OCI-M1 (cell line): ENCODE measurements at places on chromosomes 7 and 10.

GRCh38 chr10:131689016-131689415 is 211.8 kb upstream of the PPP2R2D start:
- no peak for DNase-seq

DNA sequence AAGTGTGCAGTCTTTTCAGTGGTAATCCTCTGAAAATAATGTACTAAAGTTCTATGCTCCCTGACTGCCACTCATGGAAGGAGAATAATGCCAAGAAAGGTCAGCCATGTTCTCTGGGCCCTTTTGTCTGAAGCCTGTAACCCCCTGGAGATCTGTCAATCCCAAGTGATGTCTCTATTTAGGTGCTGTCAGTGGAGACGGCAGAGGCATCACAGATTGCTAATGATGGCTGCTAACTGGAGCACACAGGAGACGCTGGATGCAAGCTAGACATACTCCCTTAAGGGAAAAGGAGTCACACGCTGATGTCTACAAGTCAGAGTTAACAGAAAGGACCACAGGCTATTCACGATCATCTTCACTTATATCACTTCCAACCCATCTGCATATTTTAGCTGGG is 118.8 kb downstream of the RSU1 start:
- no peak for DNase-seq

- no peak for DNase-seq
Measured at GRCh38 chr10:547591-548081, 141.8 kb downstream of the DIP2C start.

DNA sequence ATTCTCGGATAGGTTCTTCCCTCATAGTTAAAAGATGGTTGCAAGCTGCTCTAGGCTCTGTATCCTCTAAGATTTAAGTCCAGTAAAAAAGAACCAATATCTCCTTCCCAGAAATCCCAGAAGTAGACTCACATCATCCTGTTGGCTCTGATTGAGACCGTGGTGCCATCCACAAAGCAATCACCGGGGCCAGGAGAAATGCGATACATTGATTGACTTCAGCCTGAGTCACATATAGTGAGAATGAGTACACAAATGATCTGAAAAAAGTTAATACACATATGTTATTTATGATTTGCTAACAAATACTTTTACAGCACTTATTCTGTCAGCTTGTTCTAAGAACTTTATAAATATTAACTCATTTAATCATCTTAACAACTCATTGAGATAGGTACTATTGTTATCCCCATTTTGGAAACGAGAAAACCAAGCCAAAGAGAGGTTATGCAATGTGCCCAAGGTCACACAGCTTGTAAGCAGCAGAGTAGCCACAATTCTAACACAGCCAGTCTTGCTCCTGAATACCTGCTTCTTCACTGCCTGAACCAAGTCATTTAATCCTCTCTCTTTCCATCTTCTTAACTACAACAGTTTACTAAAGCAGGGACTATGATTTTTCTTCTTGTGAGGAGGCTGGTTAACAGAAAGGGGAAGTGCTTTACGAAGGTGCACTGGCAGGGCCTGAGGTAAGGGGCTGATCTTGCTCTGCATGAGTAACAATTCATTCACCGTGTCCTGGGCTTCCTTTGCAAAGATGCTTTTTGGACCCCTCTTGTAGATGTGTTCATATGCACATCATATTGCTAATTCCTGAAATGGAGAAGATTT is 177.0 kb downstream of the REEP3 start:
- DNase-seq: peak; percentile 19

- DNase-seq: no peak
Measured at GRCh38 chr10:73950155-73950948, 39.4 kb downstream of the PLAU start.

DNA sequence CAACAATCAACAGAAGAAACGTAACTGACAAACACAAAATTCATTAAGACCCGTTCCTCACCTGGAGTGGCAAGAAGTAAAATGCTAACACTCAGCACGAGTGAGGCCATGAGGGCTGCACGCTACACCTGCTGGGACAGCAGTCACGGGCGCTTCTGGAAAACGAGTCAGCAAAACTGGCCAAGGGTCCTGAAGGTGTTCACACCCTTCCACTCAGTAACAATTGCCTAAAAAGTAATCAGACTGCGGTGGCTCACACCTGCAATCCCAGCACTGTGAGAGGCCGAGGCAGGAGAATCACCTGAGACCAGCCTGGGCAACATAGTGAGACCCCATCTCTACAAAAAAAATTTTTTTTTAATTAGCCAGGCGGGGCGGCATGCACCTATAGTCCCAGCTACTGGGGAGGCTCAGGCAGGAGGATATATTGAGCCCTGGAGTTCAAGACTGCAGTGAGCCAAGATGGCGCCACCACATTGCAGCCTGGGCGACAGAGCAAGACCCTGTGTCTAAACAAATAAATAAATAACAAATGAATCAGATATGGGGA is 199.1 kb downstream of the MAD1L1 start:
- no peak for DNase-seq

DNA sequence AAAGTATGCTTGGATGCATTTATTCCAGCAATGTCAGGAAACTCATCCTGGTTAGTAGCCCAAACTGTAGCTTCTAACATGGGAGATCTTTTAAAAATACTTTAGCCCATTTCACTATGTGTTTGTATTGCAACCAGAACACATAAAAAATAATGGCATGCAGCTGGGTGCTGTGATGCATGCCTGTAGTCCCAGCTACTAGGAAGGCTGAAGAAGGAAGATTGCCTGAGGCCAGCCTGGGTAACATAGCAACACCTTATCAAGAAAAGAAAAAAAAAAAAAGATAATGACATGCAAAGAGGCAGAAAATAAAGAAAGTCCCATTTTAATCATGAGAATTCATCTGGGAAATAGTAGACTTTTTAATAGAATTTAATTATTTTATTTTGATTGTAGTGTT is 517.0 kb upstream of the TEX47 start:
- peak; percentile 7 for DNase-seq

DNA sequence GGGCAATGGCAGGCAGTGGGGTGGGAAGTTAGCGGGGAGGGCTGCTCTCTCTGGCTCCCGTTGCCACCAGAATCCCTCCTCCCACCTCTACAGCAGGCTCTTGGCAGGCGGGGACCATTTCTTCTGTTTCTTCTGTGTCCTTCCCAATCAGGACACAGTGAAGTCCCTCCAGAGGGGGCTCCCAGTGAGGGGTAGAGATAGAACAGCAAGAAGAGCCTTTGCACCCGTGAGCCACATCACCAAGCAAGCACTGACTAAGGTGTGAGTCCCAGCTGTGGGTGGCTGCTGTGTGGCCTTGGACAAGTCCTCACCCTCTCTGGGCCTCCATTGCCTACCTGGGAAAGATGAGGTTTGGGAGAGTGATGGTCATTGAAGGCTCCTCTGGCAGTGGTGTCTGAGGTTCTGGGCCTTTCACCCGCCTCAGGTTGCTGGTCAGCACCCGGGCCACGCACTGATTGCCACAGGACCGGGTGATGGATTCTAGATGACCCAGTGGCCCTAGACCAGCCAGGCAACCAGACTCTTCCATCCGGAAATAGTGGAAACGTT is 26.0 kb upstream of the PCBD1 start:
- no peak for DNase-seq

DNA sequence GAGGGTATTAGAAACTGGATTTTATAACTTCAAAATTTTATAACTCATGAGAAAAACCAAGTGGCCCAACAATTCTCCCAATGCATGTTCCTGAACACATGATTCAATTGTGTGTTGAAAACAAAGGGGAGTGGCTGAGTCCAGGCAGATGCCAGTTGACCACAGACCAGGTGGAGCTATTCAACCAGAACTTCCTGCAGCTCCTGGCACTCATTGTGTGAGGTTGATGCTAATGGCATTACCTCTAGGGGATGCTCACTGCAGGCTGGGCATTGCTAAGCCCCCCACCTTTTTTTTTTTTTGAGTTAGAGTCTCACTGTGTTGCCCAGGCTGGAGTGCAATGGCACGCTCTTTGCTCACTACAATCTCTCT is 20.3 kb downstream of the MYOF start:
- DNase-seq: no peak

GRCh38 chr10:24952707-24953645 is 570 bp upstream of the PRTFDC1 start:
- peak; percentile 29 for DNase-seq

DNA sequence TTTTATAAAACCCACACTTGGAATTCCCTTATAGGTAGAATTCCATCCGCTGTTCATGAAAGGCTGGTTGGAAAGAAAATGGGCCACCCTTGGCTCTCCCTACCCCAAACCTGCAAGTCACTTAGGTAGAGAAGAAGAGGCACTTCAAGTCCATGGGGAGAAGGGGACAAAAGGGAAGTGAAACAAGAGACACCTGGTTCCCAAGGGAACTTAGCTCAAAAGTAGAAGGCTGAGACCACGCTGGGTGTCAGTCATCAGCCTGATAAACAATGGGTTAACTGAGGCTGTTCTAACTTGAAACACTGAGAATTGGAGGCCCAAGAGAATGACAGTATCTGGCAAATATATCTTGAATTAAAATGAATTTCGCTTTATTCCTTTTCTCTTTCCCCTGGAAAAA is 330.8 kb upstream of the NFE2L3 start:
- no peak for DNase-seq

DNA sequence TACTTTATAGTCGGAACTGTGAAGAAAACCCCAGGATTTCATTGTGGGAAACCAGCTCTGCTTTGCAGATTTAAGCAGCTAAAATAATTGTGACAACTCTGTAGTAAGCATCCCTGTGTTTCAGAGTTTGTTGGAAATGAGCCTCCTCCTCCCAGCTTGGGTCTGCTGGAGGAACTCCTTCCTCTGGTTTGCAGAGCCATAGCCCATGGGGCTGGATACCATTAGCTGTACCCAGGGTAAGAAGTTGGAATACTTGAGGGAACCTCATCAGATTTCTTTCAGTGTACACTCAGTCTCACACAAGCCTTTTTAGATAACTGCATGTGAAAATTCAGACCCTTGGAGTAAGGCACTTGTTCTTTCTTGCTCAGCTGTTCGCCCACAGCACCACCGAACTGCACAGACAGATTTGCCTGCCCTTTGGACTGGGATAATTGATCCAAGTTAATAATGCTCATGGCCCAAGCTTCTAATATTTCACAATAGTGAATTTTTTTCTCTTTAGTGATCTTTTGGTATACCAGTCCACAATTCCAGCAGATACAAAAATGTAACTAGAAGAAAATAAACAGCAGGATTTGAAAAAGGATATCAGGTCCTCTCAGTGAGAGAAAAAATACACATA is 467.4 kb upstream of the FZD8 start:
- DNase-seq: no peak

DNA sequence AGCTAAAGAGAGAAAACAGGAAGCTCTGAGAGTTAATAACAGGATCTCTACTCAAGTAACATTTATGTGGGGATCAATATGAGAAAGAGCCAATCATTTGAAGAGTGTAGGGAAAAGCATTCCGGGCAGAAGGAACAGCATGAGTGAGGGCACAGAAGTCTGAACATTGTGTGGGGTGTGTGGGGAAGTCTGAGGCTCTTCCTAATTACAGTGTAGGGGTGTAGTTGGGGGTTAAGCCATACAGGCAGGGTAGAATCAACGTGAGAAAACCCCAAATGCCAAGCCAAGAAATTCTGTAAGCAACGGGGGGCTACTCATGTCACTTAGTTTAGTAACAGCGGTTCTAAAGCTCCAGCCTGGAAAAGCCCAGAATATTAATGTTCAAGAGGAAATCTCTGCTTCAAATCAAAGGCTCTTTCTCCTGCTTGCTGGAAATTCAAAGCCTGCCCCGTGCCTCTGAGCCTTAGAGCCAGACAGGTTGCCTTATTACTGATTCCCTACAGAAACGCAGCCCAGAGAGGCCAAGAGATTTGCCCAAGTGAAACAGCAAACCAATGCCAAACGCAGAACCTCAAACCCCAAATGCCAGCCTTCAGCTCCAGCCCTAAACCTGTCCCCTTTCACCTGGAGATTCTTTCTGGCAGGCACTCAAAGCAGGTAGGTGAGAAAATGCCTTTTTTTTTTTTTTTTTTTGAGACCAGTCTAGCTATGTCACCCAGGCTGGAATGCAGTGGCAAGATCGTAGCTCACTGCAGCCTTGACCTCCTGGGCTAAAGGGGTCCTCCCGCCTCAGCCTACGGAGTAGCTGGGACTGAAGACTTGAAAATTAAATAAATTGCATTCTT is 36.1 kb downstream of the DNAJB12 start:
- DNase-seq: no peak

GRCh38 chr10:21501731-21502347 is 23.6 kb downstream of the SKIDA1 start:
- no peak for DNase-seq

- DNase-seq: no peak
Measured at GRCh38 chr10:71092812-71093401, 119.5 kb upstream of the UNC5B start.

- DNase-seq: no peak
Measured at GRCh38 chr7:55878691-55879090, 8.6 kb upstream of the ZNF713 start.

DNA sequence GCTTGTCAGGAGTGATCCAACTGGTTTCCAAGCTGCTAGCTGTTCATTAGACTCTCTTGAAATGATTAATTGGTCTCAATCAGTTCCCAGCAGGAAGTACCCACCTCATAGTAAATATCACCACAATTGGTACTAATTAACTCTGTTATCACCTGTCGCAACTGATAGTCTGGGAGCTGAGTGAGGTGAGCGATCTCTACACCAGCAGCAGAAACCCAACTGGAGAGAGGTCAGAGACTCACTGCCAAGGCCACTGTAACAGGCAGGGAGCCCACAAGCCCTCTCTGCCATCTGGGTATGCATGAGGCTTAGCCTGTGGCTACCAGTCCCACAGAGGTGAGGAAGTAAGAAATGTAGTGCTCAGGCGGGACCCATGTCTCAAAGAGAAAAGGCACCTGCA is 245.5 kb downstream of the DYNC1I1 start:
- DNase-seq: no peak

DNA sequence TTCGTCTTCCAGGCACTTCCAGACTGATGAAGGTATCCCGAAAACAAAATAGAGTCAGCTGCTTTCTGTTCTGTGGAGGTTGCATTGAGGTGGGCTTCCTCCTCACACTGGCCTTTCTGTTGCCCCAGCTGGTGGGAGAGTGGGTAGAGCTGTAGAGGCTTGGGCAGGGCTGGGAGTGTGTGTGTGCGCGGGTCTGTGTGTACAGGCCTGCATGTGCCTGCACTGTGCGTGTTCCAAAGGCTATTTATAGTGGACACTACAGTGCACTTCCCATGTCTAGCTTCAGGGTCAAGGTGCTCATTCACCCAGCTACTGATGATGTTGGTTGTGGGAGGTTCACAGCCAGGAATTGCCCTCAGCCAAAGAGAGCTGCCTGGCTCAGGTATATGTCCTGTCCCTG is 260.1 kb upstream of the HABP2 start:
- DNase-seq: no peak

DNA sequence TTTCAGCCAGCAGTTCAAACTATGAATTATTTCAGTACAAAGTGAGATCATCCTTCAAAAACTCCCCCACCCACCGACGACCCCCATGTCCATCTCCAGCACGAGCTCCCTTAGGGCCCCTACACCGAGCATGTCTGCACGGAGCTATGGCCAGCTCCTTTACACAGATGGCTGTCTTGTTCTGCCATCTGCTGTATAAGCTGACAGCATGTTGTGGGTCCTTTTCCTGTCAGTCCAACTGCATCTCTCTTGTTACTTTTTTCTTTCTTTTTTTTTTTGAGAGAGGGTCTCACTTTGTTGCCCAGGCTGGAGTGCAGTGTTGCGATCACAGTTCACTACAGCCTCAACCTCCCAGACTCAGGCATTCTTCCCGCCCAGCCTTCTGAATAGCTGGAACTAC is 21.6 kb downstream of the NPC1L1 start:
- no peak for DNase-seq

- no peak for DNase-seq
Measured at GRCh38 chr10:66625709-66626590, 299.9 kb upstream of the LRRTM3 start.
